CD14-positive monocyte (primary cell): ENCODE measurements at places on chromosomes 7 and 10.

- no peaks in the 10 kb centered on the region for H3K36me3 ChIP-seq
- no peak overlapping the region for H3K4me3 ChIP-seq
- no peaks in the 10 kb centered on the region for H3K4me1 ChIP-seq
- H3K27me3 ChIP-seq, result no peaks in the 10 kb centered on the region
- no peak for DNase-seq
- H3K27ac ChIP-seq, result no peak overlapping the region
Observed at GRCh38 chr7:154744256-154744860, 258.6 kb downstream of the PAXIP1 start.

DNA sequence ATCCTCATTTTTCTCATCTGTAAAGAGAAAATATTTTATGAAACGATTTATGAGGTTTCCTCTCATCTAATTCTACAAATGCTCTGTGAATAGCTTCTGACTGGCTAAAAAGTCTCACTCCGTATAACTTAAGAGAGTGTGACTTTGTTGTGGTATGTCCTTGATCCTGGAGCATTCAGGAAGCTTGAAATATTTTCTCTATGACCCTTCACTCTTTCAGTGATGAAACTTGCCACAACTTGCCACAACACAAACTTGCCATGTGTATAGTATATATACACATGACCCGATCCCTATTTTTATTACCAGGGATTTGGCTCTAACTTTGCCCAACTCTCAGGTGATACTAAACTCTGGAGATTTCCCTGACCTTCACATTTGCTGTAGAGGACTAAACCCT, 74.1 kb downstream of the TES start:
- no peak for DNase-seq
- H3K27me3 ChIP-seq, result no peaks in the 10 kb centered on the region
- no peaks in the 10 kb centered on the region for H3K36me3 ChIP-seq
- no peak overlapping the region for H3K27ac ChIP-seq

- H3K4me3 ChIP-seq, result no peak overlapping the region
- no peak for DNase-seq
- no peaks in the 10 kb centered on the region for H3K36me3 ChIP-seq
- no peaks in the 10 kb centered on the region for H3K4me1 ChIP-seq
- H3K27ac ChIP-seq, result no peak overlapping the region
Observed at GRCh38 chr7:42730586-42730985, 181.3 kb downstream of the C7orf25 start.

DNA sequence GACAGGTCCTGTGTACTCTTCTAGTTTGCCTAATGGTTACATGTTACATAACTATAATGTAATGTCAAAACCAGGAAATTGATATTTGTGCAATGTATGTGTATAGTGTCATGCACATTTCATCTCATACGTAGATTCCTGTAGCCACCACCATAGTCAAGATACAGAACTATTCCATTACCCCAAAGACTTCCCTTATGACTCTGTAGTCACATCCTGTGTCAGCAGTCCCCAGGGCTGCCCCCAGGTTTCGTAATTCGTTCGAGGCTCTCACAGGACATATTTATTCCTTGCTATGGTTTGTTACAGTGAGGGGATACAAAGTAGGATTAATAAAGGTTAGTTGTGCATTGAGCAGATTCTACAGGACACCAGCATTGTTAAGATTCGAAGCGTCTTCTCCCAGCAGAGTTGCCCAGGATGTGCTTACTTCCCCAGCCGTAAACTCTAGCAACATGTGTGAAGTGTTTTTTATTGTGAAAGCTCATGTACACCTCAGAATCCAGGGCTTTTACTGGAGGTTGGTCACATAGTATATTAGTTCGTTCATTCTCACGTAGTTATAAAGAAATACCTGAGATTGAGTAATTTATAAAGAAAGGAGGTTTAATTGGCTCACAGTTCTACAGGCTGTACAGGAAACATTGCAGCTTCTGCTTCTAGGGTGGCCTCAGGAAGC, 18.6 kb downstream of the RABGEF1 start:
- peak; percentile 98 for DNase-seq
- peaks cover 17% of the 10 kb centered on the region for H3K4me1 ChIP-seq
- H3K36me3 ChIP-seq, result peaks cover 8% of the 10 kb centered on the region
- H3K4me3 ChIP-seq, result peak overlapping the region; percentile 33
- no peaks in the 10 kb centered on the region for H3K27me3 ChIP-seq

DNA sequence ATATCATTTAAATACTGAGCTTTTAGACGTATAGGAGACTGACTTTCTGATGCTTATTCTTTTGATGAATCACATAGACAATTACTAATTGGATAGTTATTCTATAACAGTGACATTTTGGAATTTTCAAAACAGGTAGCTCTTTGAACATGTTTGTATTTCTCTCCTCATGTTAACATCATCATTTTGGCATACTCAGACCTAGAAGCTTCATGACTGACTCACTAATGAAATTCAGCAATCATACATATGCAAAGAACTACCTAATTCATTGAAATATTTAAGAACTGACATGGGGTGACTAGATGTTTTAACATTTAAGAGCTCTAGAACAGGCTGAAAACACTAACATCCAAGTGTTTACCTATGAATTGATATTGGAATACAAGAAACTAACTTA, 192.3 kb downstream of the VTI1A start:
- no peak overlapping the region for H3K27ac ChIP-seq
- H3K36me3 ChIP-seq, result no peaks in the 10 kb centered on the region

DNA sequence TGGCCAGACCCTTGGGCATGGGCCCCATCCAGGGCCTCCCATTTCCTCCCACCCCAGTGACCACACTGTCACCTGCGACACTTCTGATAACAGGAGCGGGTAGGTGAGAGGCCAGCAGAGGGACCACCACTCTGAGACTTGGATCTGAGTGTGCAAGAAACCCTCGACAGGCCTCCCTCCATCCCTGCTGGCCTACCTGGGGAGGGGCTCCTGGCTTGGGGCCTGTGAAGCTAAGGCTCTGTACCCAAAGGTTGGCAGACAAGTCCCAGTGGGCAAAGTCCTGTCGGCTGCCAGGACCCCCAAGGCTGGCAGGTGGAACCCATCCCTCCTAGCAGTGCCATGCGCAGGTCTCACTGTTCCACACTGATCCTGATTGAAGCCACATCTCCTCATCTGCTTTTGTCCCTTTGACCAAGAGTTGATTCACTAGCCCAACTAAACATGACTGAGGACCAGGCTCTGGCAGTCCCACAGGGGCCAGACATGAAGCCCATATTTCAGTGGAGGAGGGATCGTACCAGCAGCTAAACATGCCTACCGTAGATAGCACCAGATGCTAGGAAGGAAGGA, 1.2 kb upstream of the PGAM2 start:
- H3K27ac ChIP-seq, result no peak overlapping the region
- no peak for DNase-seq
- no peaks in the 10 kb centered on the region for H3K27me3 ChIP-seq

DNA sequence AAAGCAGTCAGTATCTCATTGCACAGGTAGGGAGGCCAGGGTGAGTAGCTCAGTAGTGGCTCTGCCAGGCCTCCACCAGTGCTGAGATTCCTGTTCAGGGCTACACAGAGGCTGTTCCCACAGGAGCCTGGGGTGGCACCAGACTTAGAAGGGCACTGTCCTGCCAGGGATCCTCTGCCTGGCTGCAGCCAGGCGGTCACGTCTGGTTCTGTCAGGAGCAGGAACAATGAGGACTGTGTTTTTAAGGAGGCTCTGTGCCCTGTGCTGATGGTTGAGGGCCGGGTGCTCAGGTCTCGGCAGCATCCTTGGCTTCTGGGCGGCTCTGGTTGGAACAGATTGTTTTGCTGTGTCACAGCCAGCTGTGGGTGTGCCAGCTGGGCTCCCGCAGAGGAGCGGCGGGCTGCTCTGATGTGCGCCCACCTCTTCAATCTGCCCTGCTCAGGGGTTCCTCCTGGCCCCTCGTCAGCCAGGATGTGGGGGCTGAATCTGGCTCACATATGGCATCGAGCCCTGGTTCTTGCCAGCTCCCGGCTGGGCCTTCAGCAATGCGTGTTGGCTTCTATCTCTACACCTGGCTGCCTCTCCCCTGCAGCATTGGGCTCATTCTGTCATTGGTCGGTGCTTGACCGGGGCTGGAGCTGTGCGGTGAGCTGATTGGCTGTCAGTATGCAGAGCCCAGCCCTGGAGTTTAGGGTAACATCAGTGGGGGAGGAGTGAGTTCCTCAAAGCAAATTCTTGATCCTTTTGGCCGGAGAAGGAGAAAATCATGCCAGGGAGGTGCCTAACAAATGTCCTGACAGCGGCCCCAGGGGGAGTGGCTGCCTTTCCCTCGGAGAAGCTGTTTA, 41.2 kb downstream of the TACR2 start:
- no peaks in the 10 kb centered on the region for H3K4me1 ChIP-seq
- H3K4me3 ChIP-seq, result no peak overlapping the region
- H3K36me3 ChIP-seq, result peaks cover 81% of the 10 kb centered on the region
- peak overlapping the region; percentile 53 for H3K27ac ChIP-seq
- H3K27me3 ChIP-seq, result no peaks in the 10 kb centered on the region

GRCh38 chr10:124952123-124952522, 10.2 kb downstream of the ZRANB1 start:
- DNase-seq, result no peak
- H3K27ac ChIP-seq, result no peak overlapping the region
- H3K4me1 ChIP-seq, result peaks cover 9% of the 10 kb centered on the region
- H3K4me3 ChIP-seq, result no peak overlapping the region
- no peaks in the 10 kb centered on the region for H3K27me3 ChIP-seq
